ENCODE measurements at places on chromosomes 6 and 20.

- DNase-seq = no peak
Measured at GRCh38 chr6:55058682-55059081, 115.6 kb upstream of the HCRTR2 start.

- DNase-seq = no peak
Measured at GRCh38 chr6:99178168-99178567, 171.3 kb downstream of the FAXC start.

DNA sequence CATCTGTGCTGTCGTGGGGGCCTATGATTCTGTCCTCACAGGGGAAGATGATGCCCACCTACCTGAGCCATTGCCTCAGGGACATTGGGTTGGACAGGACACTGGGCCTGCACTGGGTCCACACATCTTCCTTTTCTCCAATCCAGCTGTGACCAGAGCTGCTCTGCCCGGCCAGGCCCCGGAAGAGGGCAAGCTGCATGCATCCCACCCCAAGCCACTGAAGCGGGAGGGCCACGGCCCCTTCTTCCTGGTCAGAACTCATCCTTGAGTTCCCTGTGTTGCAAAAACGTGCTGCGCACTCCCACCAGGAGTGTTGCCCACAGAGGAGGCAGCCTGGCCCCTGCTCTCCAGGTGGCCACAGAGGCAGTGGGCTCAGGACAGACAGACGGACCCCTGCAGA is 38.2 kb downstream of the SPDEF start:
- DNase-seq = no peak

DNA sequence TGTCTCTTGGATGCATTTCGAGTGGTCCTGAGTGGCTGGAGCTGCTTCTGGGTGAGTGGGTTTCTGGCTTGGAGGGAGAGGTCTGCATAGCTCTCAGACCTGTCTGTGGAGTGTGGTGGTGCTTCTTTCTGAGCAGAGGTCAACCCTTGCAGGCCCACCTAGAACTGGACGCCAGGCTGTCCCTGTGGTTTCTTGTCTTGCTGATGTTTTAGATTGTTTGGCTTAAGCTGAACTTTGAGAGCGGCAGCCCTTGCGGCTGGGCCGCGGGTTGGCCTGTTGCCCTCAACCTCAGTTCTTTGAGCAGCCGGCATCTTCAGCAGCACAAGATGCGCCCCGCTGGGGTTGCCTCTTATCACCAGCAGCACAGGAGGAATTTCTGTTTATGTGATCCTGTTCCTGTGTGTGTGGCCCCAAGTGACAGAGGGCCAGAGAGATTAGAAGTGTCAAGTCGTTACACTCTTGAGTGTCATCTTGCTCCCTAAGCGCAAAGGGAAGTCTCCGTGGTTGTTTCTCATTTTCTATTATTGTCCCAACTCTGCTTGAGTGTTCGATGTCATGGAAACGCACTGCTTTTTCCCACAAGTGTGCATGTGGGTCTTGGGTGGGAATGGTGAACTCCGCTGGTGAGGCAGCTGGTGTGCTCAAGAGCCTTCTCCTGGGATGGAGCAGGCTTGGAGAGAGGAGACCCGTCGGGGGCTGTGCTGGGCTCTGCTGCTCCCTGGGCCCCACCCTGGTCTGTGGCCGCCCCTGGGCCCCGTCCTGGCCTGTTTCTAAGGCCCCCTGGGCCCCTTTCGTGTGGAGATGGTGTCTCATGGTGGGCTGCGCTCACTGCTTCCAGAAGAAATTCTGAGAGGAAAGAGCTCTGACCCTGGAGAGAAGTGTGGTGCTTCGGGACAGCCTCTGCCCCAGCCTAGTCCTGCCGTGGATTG is 20.1 kb upstream of the SLC22A1 start:
- no peak for DNase-seq

DNA sequence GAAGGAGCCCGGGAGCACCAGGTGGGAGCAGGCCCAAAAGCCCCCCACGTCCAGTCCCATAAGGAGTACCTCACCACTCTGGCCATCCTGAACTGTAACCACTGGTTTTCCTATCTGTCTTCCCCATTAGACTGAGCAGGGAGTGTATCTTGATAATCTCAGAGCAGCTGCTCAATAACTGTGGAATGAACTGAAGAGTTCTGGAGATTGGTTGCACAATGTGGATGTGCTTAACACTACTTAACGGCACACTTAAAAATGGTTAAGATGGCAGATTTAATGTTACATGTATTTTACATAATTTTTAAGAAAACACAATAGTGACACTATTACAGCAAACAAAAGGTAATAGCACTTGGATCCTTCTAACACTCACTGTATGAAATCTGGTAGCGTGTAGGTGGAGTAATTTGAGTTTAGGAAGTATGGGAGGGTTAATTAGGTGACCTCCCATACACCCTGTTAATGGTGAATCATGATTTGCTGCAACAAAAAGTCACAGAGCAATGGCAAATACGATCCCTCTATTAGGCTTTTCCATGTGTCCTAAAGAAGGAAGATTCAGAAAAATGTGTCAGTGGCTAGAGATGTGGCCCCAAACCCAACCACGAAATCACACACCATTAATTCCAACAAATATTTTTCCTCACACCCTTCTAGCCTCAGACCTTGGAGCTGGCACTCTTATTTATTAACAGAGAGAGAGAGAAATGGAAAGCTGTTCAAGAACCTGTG is 18.4 kb downstream of the TRAM2 start:
- peak; percentile 36 for DNase-seq

DNA sequence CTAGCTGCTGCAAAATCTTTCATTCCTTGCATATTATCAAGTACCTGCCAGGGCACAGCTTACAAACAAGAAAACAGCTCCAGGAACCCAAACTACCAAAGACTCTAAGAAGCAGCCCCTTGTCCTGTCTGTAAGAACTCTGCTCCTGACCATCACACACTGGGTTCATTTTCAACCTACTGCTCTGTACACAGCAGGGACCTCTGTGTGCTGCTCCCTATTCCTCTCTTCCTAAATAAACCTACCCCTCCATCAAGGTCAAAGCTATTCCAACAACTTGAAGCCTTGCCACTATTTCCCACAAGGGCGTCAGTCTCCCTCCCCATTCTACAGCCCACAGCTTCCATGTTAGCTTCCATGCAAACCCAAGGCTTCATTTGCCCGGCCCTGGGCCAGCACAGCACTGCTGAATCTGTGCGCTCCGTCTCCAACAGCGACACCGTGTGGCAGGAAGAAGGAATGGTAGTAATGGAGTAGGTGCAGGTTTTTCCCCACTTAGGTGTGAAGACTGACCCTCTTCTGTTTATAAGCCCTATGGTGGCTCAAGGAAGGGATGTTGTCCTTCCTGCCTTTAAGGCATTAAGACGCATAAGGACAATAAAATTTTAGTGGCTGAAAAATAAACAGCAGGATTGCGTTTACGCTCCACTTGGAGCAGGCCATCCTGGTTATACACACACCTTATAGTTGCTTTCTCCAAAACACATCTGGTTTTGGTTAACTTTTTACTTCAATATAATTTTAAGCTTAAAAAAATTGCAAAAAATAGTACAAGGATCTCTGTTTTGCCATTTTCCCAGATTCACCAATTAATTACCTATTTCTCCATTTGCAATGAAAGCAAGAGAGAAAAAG is 115.2 kb upstream of the NXT1 start:
- DNase-seq = peak; percentile 55

DNA sequence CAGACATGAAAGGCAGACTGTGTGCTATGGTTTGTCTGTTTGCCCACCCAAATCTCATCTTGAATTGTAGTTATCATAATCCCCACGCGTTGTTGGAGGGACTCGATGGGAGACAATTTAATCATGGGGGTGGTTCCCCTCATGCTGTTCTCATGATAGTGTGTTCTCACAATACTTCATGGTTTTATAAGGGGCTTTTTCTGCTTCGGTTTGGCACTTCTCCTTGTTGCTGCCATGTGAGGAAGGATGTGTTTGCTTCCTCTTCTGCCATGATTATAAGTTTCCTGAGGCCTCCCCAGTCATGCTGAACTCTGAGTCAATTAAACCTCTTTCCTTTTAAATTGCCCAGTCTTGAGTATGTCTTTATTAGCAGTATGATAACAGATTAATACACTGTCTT is 47.2 kb upstream of the MICB start:
- DNase-seq = no peak

DNA sequence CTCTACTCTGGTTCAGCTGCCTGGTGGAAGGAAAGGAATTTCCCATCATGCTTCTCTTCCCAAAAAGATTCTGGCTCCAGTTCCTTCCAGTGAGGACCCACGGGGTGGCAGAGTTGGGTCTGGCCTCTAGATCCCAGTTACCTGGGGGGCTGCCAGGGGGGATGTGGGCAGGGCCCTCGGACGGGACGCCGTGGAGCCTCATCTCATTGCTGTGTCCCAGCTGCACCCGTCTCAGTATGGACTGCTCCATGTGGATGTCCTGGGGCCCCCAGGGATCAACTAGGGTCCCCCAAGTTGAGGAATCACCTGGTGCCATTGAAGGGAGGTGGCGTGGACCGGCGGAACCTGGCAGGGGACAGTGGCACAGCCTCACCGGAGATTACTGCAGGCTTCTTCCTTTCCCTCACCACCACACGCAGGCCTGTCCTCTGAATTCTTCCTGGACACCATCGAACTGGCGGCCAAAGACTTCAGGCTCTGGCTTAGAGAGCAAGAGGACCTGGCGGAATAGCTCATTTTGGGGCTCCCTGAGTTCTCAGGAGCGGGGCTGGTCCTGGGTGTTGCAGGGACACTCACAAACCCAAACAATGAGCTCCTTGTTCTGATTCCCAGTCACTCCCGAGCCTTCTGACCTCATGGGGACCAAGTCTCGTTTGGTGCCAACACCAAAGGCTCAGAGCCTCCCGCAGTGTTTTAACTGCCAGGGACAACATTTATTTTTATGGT is 8.5 kb downstream of the ZBP1 start:
- no peak for DNase-seq

DNA sequence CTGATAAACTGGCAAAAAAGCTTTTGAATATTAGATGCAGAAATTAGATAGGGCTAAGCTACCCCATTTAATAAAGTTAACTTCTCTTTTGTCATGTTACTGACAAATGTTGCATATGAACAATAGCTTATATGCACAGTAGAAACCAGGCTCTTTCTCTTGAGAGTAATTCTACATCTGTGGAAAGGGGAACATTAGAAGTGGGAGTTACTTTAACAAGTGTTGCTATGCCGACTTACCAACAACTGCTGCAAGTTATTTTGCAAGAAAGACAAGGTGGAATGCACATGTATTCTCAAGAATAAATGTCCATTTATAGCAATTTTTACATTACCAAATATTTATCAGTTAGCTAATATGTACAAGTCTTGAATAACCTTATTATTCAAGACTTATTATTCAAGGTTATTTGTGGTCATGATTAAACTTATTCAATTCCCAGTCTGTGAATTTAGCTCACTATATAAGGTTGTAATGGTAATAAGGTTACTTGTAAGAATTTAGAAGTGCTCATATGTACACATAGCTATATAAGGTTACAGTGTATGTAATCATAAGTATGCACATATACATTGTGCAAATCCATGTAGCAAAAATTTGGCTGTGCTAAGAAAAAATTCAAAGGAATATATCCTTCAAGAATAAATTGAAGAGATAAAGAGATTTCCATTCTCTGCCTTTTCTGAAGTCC is 38.3 kb downstream of the ADGRG6 start:
- DNase-seq = no peak

DNA sequence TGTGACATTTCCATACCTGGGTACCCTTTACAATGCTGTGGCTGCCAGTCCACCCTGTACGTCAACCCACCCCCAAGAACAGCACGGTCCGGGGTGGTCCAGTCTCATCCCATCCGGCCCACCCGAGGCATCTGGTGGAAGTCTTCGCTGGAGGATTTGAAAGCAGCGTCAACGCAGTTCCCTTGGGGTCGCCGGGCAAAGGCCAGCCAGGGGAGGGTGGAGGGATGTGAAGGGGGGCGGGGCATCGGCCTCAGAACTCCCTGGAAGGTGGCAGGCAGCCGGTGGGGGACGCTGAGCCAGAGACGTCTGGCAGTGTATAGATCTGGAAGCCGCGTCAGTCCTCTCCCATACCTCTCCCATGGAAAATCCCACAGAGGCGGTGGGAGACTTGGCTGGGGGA is 1944.0 kb upstream of the DEFB115 start:
- DNase-seq = no peak

DNA sequence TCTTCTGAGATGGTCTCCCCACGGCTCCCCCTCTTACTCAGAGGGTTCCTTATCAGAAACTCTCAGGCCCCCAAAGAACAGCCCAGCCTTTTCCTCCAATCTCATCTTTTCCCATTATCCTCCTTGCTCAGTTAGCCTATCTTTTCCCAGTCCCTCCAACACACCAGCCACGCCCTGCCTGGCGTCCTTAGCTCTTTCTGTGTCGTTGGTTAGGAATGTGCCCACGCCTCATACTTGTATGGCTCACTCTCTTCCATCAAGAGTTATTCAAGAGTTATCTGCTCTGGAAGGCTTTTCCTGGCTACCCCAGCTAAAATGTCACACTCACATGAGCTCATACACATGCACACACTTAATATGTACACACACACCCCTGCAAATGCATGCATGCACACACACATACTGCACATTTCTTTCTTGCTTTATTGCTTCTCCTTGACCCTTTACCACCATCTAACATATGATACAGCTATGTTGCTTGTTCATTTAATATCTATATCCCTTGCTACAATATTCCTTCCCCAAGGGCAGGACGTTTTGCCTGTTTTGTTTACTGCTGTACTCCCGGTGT is 37.6 kb downstream of the SLC2A10 start:
- peak; percentile 66 for DNase-seq

DNA sequence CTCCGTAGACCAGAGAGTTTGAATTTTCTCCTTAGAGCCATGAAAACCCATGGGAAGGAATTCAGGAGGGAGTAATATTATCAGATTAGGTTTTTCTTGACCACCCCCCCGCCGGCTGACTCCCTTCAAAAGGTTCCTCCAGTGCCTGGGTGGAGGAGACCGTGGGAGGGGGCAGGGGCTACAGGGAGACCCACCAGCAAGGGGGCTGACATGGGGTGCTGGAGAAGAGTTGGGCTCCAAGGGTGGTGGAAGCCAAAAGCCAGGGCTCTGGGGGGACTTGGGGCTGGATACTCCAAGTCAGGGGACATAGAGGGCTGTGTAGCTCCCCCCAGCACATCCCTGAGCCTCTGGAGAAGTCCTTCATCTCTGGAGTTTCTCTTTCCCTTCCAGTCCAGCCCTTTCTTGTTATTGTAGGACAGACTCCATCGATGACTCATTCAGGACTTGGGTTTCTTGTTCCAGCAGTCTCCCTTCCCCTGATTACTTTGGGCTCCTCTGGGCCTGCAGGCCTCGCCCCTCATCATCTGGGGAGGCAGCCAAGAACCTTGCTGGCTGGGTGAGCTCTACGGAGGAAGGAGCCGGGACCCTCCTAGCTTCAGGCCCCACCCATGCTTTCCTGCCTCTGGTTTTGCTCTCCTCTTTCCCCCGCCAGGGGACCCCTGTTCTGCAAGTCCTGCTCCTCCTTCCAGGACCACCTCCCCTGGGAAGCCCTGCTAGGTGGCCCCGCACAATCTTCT is 10.5 kb upstream of the KIAA1755 start:
- peak; percentile 95 for DNase-seq

Measured in fibroblast of skin of right quadriceps (primary cell).